NB4 (cell line): ENCODE measurements at places on chromosomes 3 and 15.

DNA sequence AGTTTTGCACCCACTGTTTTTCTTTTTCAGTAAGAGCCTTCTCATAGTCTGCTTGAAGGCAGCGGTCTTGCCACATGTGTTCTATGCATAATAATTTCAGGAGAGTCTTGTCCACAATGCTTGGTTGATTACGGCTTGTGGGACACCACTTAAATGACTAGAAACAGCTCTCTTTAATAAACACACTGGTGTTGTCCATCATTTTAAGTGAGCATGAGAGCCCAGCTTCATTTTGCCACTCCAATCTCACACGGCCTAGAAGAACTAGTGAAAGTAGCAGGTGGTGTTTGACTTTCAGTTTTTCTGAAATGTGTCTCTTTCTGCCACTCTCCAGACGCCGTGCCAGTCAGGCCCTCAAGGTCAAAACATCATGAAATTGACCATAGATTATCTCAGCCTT lies 292.1 kb downstream of the LPP start:
- DNase-seq: no peak

- DNase-seq: no peak
Measured at GRCh38 chr3:180352261-180352660, 249.7 kb upstream of the TTC14 start.

- DNase-seq: peak; percentile 20
Measured at GRCh38 chr15:51180011-51180410, 85.3 kb upstream of the TNFAIP8L3 start.

- DNase-seq: no peak
Measured at GRCh38 chr15:48936666-48937065, 27.1 kb downstream of the SHC4 start.

DNA sequence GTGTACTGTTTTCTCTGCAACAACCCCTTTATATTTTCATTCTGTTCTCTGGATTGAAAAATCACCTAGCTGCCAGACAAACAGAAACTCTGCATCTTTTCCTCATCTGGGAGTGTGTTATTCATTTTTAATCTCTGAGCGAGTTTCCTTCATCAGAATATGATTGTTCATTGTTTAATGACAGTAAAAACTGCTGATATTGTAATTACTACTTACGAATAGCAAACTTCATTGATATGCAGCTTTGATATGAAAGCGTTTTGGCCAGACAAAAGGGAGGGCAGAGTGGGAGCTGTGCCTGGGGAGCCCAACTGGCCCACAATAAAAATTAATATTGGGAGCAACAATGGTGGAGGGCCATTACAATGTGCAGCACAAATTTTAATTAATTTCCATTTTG lies 132.7 kb upstream of the SKOR1 start:
- no peak for DNase-seq

- DNase-seq: no peak
Measured at GRCh38 chr3:54270816-54271526, 148.6 kb downstream of the CACNA2D3 start.

DNA sequence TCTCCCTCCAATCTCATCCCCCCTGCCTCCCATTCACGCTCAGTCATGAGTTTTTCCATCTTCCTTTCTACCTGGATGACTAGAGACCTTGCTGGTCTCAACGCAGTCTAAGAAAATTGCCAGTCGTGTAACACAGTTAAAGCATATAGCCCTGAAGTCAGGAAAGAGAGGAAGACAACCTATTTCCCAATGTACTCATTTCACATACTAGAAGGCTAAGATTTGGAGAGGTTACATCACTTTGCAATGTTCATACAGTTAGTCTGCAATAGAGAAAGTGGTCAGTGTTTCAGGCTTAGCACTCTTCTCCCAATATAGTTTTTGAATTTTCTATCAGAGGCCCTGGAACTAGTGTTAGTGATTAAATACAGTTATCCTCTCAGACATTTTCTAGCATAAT lies 278.6 kb downstream of the EDEM1 start:
- peak; percentile 35 for DNase-seq

GRCh38 chr3:194482196-194482593 lies 4.6 kb downstream of the ATP13A3 start:
- no peak for DNase-seq

GRCh38 chr3:115361806-115362205 lies 214.7 kb upstream of the ZBTB20 start:
- no peak for DNase-seq
